ENCODE measurements at places on chromosomes 2 and 18. TPM values are rescaled to one million over a fixed set of nuclear protein-coding genes. Genes with fewer than 3 reads are reported as not detected.

Gene GULP1
- total RNA-seq: 2.6 TPM

Gene ALPI
- total RNA-seq: not detected

Gene NGEF
- not detected for total RNA-seq

Gene DYSF
- 47.2 TPM for total RNA-seq

DNA sequence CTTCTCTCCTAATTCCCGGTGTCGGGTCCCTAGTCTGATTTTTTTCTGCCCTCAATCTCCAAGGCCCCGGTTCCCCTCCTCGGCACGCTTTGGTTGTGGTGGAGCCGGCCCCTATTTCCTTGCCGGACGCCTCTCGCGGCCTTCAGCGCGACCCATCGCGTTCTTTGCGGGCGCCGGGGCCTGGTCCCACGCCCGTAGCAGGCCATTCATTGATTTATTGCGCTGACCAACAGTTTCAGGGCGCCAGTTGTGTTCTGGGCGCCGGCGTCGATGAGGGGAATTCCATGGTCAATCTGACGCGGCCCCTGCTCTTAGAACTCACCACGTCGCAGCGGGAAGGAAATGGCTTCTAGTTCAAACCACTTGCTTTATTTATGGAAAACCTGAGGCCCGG lies 396 bp downstream of the CNOT9 start:
- DNase-seq: peak; percentile 93

GRCh38 chr18:56443166-56443907 lies 195.1 kb downstream of the TXNL1 start:
- DNase-seq: peak; percentile 32

GRCh38 chr18:76860411-76860810 lies 38.1 kb downstream of the ZNF236 start:
- DNase-seq: no peak

- DNase-seq: no peak
Observed at GRCh38 chr2:128630974-128631697, 312.5 kb upstream of the HS6ST1 start.

DNA sequence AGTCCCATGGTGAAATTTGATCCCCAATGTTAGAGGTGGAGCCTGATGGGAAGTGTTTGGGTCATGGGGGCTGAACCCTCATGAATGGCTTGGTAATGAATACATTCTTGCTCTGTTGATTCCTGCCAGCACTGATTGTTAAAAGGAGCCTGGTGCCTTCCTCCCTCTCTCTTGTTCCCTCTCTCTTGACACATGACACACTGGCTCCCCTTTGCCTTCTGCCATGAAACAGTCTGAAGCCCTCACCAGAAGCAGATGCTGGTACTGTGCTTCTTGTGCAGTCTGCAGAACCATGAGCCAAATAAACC lies 30.6 kb upstream of the EPC2 start:
- no peak for DNase-seq

DNA sequence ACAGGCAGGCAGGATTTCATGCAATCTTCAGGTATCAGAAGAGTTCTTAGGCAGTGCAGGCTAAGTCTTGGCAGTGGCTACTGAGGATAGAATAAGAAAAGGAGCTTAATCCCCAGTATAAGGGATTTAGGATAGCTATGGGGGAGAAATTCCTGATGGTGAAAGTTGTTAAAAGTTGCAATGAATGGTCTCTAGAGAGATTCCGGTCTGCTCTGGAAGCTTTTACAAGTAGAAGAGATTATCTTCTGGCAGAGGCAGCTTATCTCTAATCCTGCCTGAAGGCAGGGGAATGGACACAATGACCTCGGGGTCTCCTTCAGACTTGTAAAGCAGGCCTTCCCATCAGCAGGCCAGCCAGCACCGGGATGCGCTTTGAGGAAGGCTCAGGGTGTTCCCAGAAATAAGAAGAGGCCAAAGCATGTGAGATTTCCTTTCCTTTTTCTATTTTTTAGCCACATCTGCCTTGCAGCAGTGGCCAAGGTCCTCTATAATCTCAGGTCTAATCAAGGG lies 253.9 kb upstream of the KLHL29 start:
- no peak for DNase-seq

DNA sequence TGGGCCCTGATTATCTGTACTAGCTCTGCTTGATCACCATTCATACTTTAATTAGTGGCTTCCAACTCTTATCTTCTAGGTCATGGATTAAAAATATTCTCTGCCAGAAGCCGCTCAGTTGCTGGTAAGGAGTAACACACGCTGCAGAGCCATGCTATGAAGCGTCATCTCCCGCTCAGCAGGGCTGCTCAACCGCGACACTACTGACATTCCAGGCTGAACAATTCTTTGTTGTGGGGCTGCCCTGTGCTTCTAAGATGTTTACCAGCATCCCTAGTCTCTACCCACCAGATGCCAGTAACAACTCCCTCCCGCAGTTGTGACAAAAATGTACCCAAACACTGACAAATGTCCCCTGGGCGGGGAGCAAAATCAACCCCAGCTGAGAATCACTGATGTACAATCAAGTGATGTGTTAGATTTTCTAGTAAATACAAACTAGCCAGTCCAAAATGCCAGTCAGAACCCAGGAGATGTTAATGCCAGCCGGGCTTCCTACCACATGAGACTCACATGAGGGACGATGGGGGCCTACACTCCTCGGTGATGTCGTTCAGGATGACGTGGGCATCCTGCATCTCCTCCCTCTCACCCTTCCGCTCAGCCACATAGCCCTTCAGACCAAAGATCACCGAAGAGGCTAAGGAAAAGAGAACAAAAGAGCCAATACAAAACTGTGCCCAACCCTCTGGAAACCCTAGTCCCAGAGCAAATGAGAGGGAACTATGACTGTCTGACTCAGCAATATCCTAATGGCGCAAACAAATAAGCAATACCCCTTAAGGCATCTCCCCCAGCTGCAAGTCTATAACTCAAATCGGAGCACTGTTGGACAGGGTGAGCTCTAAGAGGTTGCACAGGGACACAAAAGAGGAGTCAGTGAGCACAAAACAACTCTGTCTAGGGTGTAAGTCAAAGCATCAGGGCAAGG lies 15.6 kb downstream of the ILKAP start:
- DNase-seq: no peak

DNA sequence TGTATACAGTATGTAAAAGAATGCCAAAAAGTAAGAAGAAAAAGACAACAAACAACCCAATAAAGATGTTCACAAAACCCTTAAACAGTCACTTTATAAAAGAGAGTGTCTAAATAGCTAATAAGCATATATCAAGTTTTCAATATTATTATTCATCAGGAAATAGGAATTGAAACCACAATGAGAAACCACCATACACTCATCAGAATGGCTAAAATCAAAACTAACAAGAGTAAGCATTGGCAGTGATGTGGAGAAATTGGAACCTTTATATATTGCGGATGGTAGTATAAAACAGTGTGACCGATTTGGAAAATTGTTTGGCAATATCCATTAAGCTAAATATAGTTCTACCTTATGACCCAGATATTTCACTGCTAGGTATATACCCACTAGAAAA lies 20.5 kb upstream of the TGFA start:
- no peak for DNase-seq

- DNase-seq: peak; percentile 39
Observed at GRCh38 chr2:177296040-177296439, 31.5 kb upstream of the NFE2L2 start.

DNA sequence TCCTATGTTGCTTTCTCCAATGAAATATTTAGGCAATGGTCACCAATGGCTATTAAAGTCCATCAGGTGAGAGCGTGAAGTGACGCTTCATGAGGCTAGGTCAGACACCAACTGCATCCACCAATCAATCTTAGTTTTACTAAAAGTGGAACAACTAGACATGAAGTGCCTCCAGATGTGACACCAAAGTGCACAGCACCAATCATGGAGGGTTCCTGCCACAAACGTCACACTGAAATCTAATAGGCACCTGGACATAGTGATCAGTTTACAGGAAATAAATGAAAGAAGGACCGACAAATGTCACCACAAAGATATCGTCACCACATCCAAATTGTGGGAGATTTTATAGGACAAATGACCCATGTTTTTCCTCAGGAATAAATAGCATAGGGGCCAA lies 70.5 kb downstream of the PSMG2 start:
- DNase-seq: no peak

DNA sequence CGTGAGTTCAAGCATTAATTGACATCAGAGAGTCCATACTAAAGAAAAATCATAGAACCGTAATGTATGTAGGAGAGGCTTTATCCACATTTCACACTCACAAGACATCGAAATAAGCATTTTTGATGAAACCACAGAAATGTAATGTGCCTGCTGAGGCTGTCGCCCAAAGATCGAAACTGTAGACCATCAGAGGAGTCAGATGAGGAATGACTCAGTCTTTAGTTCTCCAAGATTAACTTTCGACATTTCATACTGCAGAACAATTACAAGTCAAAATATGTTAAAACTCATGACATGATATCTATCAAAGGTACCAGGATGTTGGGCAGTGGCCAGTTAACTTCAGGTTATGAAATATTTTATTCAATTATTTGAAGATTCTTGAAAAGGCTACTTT lies 79.6 kb downstream of the RAB31 start:
- DNase-seq: no peak

DNA sequence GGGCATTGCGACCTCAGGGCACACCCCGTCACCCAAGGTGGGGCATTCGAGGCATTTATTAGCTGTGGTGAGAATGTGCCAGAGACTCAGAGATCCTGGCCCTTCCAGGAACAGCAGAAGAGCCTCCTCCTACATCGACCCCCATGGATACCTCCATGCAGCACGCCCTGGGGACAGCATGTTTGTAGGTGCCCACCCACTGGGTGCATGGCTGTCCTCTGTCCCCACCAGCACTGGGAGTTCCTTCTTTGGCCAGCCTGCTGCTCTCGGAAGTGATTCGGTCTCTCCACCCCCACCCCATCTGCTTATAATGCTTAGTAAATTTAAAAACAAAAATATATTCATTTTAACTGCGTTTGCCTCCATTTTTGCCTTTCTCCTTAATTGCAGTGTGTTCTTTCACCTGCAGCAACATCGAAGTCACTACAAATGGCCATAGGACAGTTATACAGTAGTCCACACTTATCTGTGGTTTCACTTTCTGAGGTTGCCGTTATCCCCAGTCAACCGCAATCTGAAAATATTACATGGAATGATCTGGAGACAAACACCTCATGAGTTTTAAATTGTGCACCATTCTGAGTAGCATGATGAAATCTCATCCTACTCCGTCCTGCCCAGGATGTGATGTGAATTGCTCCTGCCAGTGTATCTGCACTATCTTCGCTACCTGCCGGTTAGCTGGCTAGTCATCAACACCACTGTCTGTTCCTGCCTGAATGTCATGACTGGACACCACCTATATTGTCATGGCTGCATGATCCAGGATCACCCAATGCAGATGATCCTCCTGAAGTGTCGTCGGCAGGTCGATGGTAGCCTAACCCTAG lies 29.6 kb upstream of the ZCCHC2 start:
- DNase-seq: no peak

DNA sequence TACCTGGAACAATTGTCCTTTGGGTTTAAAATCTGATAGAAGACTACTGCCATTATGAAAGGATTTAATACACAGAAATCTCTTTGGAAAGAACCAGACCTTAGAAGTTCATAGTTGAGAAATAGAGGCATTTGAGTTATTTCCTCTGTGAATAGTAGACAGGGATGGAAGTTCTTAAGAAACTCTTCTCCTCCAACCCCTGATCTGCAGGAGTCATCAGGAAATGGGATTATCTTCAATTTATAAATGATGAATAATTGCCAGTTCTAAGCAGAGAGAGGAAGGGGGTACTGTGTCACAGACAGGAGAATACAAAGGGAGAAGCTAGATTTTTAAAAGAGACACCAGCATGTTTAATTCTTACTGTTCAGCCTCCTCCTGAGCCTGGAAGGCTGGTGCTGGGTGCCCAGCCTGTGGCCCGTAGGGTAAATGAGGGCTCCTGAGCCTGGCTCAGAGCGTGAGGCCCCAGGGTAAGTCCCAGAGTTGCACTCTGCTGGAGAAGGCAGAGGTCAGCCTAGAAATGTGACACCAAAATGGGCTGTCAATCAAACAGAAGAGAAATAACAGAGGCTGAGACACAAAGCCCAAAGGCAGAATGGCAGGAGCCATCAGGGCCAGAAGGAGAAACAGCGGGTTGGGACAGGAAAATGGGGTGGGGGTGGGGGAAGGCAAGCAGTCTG lies 58.2 kb upstream of the PKDCC start:
- DNase-seq: no peak

- DNase-seq: no peak
Observed at GRCh38 chr2:179428649-179429048, 164.0 kb upstream of the SESTD1 start.
